NCI-H1930 (cell line): ENCODE measurements at places on chromosomes 6 and 20.
A peak's percentile ranks its signal among the peaks of the same experiment; 100 is the strongest.

DNA sequence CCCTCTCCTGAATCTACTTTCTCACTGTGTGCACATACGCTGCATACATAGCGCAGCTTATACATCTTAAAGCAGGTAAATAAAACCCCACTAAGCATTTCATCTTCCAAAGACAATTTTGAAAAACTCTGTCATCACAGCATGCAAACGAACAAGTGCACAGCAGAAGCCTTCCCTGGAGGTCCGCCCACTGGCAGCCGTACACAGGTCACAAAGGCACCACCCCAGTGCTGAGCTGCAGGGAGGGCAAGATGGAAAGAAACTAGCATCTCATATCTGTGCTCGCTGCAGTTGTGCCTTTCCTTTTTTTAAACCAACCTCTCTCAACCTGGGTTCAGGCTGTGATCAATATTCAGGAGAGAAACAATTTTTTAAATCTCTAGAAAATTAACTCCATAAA, 73.3 kb downstream of the HUS1B start:
- no peak for DNase-seq

DNA sequence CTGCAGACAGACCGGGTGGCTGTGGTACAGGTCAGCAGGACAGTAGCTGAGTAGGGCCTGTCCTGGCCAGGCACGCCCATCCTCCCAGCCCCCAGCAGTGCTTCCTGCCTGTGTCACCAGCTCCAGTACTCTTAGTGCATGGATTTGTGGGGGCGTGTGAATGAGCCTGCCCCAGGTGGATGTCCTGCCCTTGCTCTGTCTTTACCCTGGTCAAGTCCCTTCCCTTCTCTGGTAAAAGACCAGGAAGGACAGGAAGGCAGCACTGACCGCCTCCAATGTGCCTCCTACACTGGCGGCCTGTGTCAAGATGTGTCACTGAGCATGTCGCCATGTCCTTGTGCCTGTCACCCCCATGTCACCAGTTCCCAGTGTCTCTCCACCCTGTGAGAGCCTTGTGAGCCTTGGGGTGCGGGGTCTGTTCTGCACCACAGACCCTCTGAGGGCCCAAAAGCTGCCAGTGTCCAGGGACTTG, 11.9 kb downstream of the TEAD3 start:
- DNase-seq: no peak

DNA sequence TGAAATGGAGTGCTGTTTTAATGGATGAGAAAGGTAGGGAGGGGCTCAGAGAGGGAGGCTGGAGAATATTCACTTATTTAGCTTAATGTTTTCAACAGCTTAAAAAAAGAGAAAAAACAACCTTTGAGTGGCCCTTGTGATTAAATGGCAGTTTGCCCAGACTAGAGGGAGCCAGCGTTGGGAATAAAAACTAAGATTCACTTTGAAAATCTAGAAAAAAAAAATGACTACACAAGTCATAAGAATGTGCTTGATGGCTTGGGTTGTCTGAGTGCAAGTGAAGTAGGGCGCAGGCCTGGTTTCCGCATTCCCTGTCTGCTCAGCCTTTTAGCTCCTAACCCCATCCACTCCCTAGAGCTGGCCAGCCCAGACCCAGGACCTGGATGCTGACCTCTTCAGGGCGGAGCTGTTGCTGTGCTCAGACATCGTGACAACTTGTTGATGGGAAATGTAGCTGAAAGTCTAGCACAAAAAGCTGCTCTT, 28.9 kb downstream of the UTRN start:
- no peak for DNase-seq

DNA sequence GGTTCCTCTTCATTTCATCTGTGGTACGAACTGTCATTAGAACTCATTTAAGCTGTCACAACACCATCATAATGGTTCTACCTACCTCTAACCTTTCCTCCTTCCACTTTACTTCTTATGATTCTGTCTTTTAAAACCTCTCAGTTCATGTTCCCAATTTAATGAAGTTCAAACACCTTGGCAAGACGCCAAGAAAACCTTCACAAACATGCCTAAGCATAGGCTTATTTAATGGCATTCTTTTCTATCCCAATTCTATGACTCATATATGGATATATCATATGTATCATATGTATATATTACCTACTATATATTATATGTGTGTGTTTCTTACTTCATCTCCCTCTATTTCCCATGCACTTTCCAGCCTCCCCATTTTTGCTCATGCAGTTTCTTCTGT, 283.4 kb upstream of the TBX18 start:
- DNase-seq: no peak

GRCh38 chr6:97668716-97669115, 385.7 kb upstream of the MMS22L start:
- no peak for DNase-seq

DNA sequence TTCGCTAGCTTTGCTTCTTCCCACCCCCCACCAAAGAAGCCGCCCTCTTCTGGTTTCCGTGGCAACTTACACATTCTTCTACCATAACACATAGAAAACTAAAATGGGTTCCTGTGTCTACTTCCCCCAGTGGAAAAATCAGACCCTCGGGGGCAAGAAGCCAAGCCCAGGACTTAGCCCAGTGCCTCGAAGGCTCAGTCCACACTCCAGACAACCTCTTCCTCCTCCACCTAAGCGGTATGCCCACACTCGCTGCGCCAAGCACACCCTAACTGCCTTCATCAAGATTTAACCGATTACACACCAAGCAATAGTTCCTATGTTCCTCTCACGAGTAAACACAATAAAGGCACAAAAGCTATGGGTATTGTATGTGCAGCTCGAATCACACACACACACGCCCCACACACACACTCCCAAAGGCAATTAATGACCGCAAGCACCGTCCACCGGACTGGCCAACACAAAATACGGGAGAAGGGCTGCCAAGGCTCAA, 537 bp downstream of the PPIL4 start:
- no peak for DNase-seq

DNA sequence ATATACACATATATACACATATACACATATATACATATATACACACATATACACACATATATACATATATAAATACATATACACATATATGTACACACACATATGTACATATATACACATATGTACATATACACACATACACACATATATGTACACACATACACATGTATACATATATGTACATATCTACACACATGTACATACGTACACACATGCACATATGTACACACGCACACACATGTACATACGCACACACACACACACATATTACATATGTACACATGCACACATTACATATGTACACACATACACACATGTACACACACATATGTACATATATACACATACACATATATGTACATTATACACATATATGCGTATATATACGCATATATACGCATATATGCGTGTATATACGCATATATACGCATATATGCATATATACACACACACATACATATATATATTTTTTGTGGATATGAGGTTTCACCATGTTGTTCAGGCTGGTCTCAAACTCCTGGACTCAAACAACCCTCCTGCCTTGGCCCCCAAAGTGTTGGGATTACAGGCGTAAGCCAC, 27.2 kb downstream of the SRC start:
- DNase-seq: no peak

DNA sequence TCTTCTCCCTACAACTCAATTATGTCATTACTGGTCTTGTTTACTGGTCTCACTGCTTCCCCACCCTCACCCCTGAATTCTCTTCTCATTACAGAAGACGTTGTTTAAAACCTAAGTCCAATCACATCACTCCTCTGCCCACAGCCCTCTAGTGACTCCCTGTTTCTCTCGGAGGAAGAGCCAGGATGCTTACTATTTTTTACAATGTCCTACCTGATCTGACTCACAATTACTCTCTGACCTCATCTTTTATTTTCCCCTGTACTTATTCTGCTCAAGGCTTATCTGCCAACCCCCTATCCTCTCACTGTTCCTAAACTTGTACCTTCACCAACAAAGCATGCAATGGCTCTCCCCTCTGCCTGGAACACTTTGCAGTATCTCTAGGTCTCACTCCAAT, 400.4 kb upstream of the PTCHD4 start:
- no peak for DNase-seq

DNA sequence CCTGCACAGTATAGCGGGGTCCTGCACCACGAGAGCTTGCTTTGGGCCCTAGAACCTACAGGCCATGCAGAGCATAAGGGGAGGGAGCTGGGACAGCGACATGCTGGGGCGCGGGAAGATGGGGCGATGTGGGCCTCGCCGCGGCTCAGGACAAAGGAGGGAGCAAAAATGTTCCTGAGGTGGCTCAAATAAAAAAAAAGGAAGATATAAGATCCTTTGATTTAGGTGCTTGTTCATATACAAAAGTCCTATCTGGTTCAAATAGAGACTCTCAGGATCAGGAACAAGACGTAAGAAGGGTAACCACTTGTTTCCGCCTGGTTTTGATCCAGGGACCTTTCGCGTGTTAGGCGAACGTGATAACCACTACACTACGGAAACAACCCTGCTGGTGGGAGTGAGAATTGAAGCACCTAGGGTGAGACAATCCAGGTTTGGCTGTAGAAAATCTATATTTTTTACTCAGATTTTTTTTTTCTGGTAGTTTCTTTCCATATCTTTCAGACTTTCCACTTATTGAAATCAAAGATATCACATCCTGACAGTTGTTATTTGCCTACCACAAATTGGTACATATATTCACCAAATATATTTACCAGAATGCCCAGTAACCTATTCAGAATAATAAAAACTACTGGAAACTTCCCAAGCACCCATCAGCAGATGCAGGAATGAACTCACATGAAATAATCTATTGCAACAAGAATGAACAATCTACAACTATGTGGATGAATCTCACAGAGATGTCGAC, 177.9 kb upstream of the ZNF184 start:
- peak; percentile 71 for DNase-seq

- no peak for DNase-seq
These were observed 16.2 kb downstream of the FRS3 start for GRCh38 chr6:41763470-41763869.

- DNase-seq: no peak
These were observed 42.0 kb upstream of the KCNQ5 start for GRCh38 chr6:72579865-72580264.

- no peak for DNase-seq
These were observed 16.6 kb downstream of the DNAAF9 start for GRCh38 chr20:3390759-3391425.

DNA sequence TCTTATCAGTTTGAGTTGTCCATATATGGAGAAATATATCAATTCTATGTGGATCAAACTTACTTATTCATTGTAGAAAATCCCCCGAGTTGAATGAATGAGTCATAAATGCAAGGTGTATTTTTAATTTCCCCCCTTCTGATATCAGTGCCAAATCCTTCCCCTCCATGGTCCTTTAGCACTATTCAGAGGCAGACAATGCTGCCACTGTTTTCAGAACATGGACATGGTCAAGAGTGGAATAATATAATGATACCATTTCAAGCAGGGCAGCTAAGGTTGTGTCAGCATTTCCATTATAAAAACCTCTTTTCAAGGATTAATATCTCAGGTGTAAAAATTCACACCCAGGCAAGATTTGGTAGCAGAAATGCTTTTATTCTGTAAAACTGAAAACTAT, 244.0 kb downstream of the FOXC1 start:
- no peak for DNase-seq

GRCh38 chr6:3423439-3424184, 33.2 kb downstream of the SLC22A23 start:
- no peak for DNase-seq

- DNase-seq: no peak
These were observed 825.3 kb upstream of the GJE1 start for GRCh38 chr6:141307309-141307998.

DNA sequence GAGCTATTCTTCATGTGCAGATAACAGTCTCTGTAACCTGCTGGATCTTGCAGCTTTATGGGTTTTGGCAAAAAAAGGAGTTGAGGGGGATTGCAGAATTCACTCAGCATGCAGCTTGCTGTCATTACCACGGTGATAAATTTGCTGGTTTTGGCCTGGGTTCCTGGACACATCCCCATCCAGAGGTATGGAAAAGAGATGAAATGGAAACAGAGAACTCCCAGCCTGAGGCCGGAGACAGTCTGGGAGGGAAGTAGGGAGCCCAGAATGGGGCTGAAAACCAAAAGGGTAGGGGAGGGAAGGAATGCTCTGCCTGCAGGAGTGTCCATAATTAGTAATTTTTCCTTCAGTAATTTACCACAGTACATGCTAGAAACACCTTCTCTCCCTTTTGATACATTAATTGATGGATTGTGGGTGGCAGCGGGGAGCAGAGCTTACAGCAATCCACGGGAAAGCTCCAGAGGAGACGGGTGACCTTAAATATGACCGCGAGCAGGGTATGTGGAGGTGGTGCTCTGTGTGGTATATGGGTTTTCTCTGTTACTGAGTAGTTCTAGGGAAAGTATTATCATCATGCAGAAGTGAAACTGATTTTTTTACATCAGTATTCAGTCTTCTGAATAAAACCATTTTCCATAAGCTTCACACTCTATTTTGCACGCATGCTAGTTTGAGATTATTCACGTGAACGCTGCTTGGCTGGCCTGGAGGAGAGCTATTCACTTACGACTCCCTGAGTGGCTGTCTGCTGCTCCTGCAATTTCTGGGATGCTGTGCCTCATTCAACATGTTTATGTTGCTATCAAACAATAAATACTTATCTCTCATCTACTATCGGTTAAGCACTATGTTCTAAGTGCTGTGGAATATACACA, 66.3 kb upstream of the KCNK16 start:
- no peak for DNase-seq

- DNase-seq: peak; percentile 55
These were observed 156.4 kb upstream of the CARMIL1 start for GRCh38 chr6:25122622-25123237.

GRCh38 chr20:18849131-18849530, 35.5 kb downstream of the SCP2D1 start:
- no peak for DNase-seq

DNA sequence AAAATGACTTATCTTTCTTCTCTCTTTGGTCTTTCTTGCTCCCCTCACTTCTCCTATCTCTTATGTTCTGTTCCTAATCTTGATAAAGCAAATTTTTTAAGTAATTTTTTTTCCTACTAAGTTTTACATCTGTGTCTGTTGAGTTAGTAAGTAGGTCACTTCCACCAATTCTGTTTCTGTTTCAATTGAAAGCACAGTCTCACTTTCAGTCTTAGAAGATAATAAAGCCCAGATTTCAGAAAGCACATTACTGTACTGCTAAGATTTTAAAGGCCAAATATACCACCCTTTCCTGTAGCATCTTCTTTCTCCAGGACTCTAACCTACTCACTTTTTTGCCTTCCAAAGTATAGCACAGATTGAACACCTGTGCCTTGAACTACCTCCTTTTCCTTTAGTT, 866.1 kb upstream of the ADGRB3 start:
- no peak for DNase-seq

DNA sequence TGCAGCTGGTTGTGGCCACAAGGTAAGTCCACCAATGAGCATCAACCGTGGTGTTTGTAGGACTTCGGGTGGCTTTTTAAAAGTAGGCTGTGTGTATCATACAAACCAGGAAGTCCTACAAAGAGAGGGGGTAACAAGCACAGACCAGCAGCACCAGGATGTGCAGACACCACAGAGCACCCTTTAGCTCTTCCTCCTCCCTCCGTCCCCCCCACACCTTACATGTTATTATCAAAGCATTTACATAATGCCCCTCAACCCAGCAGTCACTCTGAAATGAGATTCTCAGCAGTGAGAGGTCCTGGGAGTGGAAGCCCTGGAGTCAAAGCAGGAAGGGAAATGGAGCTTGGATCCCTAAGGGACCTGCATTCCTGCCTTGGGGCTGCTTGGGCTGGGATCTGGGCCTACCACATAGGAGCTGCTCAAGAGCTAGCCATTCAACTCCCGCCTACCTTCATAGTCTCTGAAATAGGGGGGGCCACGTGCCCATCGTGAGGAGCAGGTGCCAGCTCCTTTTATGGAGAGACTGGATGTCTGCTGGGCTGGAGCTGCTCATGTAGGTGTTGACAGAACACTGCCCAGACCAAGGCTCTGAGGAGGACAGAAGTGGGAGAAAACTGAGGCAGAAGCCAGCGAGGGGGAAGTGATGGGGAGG, 90.6 kb downstream of the PSMB1 start:
- no peak for DNase-seq
